ENCODE measurements at places on chromosomes 5 and 9. TPM values are rescaled to one million over a fixed set of nuclear protein-coding genes. Genes with fewer than 3 reads are reported as not detected.

Gene CCL19
- 3.7 TPM for total RNA-seq

Gene IPO11
- 31.2 TPM for total RNA-seq

Gene TMEM8B
- 11.3 TPM for total RNA-seq

Gene CLIC3
- total RNA-seq, result 23.6 TPM

Gene FOXI1
- not detected for total RNA-seq

GRCh38 chr5:4230786-4231641 lies 635.4 kb downstream of the IRX1 start:
- DNase-seq, result no peak
- no peaks in the 10 kb centered on the region for H3K27me3 ChIP-seq
- no peak overlapping the region for H3K27ac ChIP-seq
- no peak overlapping the region for H3K4me3 ChIP-seq

DNA sequence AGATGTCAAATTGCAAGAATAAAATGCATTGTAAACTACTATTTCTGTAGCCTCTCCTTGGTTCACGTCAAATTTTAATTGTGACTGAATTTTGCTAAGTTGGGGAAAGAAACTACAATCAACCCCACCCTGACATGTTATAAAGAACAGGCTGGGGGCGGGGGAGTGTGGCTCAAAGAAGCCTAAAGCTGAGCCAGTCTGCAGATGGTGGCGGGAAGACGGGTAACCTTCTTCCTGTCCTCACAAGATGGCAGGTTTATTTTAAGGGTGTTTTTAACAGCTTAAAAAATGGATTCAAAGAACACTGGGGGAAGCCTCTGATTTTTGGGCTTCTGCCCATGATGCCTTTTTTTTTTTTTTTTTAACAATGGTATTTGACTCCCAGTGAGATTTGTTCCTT lies 68.5 kb upstream of the MELK start:
- H3K4me1 ChIP-seq, result no peaks in the 10 kb centered on the region
- no peak overlapping the region for H3K4me3 ChIP-seq
- no peaks in the 10 kb centered on the region for H3K36me3 ChIP-seq
- no peak overlapping the region for H3K27ac ChIP-seq
- no peaks in the 10 kb centered on the region for H3K27me3 ChIP-seq

DNA sequence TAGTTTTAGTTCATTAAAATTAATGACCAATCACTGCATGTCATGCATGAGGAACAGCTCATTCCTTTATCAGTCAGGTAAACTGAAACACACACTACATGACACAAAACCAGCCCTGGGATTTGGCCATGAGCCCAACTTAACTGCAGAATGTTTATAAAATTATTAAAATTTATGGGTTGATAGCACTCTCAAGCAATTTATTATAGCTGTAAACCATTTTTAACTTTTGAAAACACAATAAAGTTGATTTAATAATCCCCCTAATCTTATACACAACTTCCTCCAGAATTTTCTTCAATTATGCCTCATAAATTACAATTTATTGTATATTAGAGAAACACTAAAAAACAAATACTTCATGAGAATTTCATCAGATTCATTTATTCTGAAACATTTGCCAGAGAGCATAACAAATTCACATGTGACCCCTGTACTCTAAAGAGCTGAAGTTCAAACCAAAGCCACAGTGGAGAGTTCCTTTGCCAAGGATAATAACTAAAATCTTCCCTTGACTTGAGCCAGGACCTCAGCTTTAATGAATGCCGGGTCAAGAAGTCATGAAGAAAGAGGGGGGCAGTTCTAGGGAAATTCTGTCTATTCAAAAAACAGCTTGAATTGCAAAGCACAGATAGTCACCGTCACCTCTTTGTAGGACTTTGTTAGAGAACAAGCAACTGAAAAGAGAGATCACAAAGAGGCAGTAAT lies 763.7 kb upstream of the GRAMD2B start:
- peaks cover 17% of the 10 kb centered on the region for H3K4me1 ChIP-seq
- no peak overlapping the region for H3K27ac ChIP-seq
- DNase-seq, result no peak
- H3K36me3 ChIP-seq, result no peaks in the 10 kb centered on the region

GRCh38 chr5:20590356-20590755 lies 602.4 kb upstream of the CDH18 start:
- no peaks in the 10 kb centered on the region for H3K4me1 ChIP-seq
- no peaks in the 10 kb centered on the region for H3K27me3 ChIP-seq
- H3K36me3 ChIP-seq, result no peaks in the 10 kb centered on the region
- no peak overlapping the region for H3K4me3 ChIP-seq

DNA sequence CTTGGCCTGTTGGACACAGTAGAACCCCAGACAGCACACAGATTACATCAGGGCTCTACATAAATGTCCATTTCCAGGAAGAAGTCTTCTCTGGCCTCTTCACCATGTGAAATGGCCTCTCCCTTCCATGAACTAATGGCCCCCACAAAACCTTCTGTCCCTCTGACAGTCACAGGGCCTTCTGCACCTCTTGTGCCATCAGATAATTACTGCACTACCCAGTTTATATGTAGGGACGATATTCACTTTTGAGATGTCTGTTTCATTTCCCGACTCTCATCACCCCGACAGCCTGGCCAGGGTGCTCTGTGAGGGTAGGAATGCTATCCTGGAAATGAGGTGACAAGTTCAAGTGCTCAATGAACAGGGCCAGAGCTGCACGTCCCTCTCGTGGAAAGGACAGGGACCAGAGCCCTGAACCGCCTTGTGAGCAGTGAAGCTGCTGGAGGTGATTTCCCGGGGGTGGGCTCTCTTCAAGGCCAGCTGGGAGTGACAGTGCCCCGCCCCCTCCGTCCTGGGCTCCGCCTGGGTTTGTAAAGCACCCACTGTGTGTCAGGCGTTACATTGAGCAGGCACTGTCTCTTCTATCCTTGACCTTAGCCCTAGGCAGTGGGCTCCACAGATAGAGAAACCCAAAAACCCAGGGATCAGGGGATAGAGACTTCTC lies 3.0 kb upstream of the FAM78A start:
- H3K27me3 ChIP-seq, result no peaks in the 10 kb centered on the region
- no peaks in the 10 kb centered on the region for H3K36me3 ChIP-seq
- DNase-seq, result no peak
- no peak overlapping the region for H3K4me3 ChIP-seq
- H3K4me1 ChIP-seq, result peaks cover 10% of the 10 kb centered on the region
- no peak overlapping the region for H3K27ac ChIP-seq

DNA sequence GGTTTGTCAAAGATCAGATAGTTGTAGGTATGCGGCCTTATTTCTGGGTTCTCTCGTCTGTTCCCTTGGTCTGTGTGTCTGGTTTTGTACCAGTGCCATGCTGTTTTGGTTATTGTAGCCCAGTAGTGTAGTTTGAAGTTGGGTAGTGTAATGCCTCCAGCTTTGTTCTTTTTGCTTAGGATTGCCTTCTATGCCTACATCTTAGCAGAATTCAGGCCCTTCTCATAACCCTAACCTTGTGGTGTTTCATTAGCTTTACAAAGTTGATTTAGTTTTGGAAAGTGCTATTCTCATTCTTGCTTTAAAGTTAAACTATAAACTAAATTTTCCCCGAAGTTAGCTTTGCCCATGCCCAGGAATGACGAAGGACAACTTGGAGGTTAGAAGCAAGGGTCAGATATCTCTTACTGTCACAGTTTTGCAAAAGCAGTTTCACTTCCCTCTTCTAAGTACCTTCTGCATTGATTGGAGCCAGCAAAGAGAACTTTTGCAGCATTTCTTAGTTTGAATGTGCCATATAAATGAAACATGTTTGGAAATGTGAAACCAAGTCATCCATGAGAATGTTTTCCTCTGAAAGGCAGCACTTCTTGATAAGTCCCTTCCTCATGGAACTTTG lies 274.3 kb upstream of the DMRT1 start:
- H3K27ac ChIP-seq, result no peak overlapping the region
- H3K4me1 ChIP-seq, result no peaks in the 10 kb centered on the region
- DNase-seq, result no peak
- no peaks in the 10 kb centered on the region for H3K27me3 ChIP-seq

- no peaks in the 10 kb centered on the region for H3K4me1 ChIP-seq
- H3K27me3 ChIP-seq, result no peaks in the 10 kb centered on the region
- no peak overlapping the region for H3K27ac ChIP-seq
- H3K36me3 ChIP-seq, result no peaks in the 10 kb centered on the region
Observed at GRCh38 chr5:84361572-84361971, 23.1 kb downstream of the EDIL3 start.

DNA sequence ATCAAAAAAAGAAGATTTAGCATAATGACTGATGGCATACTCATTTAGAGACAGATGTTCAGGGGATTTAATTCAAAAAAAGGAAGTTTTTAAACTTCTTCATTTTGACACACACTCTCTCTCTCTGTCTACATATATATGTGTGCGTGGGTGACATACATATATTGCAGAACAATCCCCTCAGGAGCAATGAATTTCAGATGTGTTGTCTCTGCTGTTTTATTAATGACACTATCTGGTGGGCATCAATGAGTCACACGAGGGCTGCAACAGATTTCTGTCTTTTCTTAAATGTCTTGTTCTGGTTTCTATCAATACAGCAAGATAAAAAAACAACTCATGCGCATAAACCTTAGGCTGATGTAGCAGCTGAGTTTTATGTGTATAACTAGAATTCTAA lies 123.5 kb upstream of the SLCO6A1 start:
- H3K27me3 ChIP-seq, result no peaks in the 10 kb centered on the region
- H3K36me3 ChIP-seq, result no peaks in the 10 kb centered on the region
- no peak overlapping the region for H3K27ac ChIP-seq
- peaks cover 7% of the 10 kb centered on the region for H3K4me1 ChIP-seq
- DNase-seq, result no peak
- no peak overlapping the region for H3K4me3 ChIP-seq

GRCh38 chr9:137145731-137146526 lies 7.0 kb downstream of the GRIN1 start:
- DNase-seq, result no peak
- H3K36me3 ChIP-seq, result no peaks in the 10 kb centered on the region
- H3K27me3 ChIP-seq, result no peaks in the 10 kb centered on the region
- H3K27ac ChIP-seq, result no peak overlapping the region
- no peak overlapping the region for H3K4me3 ChIP-seq

DNA sequence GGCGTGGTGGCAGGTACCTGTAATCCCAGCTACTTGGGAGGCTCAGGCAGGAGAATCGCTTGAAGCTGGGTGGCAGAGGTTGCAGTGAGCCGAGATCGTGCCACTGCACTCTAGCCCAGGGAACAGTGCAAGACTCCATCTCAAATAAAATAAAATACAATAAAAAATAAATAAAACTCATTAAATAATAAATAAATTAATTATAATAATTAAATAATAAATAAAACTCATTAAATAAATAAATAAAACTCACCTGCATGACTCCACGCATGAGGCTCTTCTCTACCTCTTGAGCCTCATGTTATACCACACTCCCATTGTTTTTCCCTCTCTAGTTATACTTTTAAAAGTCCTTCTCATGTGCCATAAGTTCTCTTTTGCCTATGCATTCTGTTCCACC lies 995.4 kb downstream of the MAT2B start:
- no peaks in the 10 kb centered on the region for H3K36me3 ChIP-seq
- H3K27ac ChIP-seq, result no peak overlapping the region

DNA sequence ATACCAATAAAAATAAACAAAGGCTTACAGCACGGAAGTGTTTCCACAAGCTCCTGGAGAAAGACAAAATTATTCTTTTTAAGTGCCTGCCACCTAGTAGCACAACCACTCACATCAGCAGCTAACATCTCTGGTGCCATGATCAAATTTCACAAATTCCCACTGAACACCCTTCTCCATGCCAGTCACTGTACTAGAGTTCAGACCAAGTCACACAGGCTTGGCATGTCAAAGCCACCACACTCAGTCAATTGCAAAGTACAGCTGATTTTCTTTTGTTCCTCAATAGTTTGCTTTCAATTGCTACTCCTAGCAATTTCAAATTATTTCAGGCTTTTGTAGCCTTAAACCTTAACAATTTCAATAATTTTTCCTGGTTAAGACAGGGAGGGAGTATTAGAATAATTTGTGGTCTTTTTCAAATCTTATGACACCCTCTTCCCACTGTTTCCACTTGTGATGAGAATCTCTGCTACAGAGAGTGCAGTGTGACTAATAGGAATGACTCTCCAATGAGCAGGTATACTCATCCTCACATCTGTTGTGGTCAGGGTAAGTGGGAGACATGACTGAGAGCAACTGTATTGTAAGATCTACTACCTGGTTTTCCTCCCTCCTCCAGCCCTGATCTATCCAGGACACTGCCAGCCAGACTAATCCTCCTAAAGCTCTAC lies 46.2 kb downstream of the RNF145 start:
- DNase-seq, result no peak
- H3K4me1 ChIP-seq, result no peaks in the 10 kb centered on the region
- H3K27me3 ChIP-seq, result no peaks in the 10 kb centered on the region
- H3K4me3 ChIP-seq, result no peak overlapping the region
- H3K36me3 ChIP-seq, result peaks cover 30% of the 10 kb centered on the region

GRCh38 chr9:136090056-136090735 lies 4.9 kb downstream of the NACC2 start:
- no peak for DNase-seq
- H3K27ac ChIP-seq, result peak overlapping the region; percentile 20
- H3K27me3 ChIP-seq, result no peaks in the 10 kb centered on the region
- H3K4me1 ChIP-seq, result peaks cover 86% of the 10 kb centered on the region

GRCh38 chr5:84393969-84394368 lies 9.3 kb upstream of the EDIL3 start:
- H3K27ac ChIP-seq, result no peak overlapping the region
- no peaks in the 10 kb centered on the region for H3K36me3 ChIP-seq
- DNase-seq, result no peak
- no peaks in the 10 kb centered on the region for H3K4me1 ChIP-seq

- H3K4me1 ChIP-seq, result peaks cover 41% of the 10 kb centered on the region
- no peak for DNase-seq
- no peak overlapping the region for H3K27ac ChIP-seq
- no peak overlapping the region for H3K4me3 ChIP-seq
- no peaks in the 10 kb centered on the region for H3K27me3 ChIP-seq
Observed at GRCh38 chr5:81785322-81785721, 34.4 kb upstream of the SSBP2 start.

GRCh38 chr9:99023831-99024230 lies 80.1 kb downstream of the COL15A1 start:
- no peak overlapping the region for H3K27ac ChIP-seq
- H3K36me3 ChIP-seq, result no peaks in the 10 kb centered on the region
- no peak for DNase-seq
- no peak overlapping the region for H3K4me3 ChIP-seq
- H3K4me1 ChIP-seq, result no peaks in the 10 kb centered on the region

DNA sequence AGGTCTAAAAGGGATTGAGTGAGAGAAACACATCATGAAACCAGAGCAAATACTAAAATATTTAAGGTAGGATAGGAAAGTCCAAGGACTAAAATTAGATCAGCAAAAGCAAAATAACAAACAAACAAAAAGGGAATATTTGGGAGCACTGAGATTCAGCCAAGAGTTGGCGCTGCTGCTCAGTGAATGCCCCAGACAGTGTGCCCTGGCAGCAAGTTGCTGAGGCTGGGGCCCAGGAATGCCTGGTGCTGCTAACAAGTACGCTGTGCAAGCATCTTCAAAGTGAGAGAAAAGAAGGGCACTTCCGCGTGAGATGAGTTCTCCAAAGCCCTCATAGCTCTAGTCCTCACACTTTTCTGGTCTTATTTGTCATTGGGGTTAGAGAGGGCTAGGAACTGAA lies 603.3 kb downstream of the EFNA5 start:
- no peaks in the 10 kb centered on the region for H3K27me3 ChIP-seq
- H3K36me3 ChIP-seq, result no peaks in the 10 kb centered on the region
- DNase-seq, result no peak
- H3K4me3 ChIP-seq, result no peak overlapping the region

GRCh38 chr9:18250053-18250452 lies 223.9 kb upstream of the ADAMTSL1 start:
- no peak for DNase-seq
- no peak overlapping the region for H3K27ac ChIP-seq
- H3K27me3 ChIP-seq, result no peaks in the 10 kb centered on the region
- no peaks in the 10 kb centered on the region for H3K36me3 ChIP-seq

- H3K27ac ChIP-seq, result no peak overlapping the region
- H3K4me1 ChIP-seq, result no peaks in the 10 kb centered on the region
- H3K27me3 ChIP-seq, result no peaks in the 10 kb centered on the region
- H3K36me3 ChIP-seq, result no peaks in the 10 kb centered on the region
- DNase-seq, result no peak
Observed at GRCh38 chr9:6590334-6590733, 55.2 kb downstream of the GLDC start.
